ENCODE measurements at places on chromosomes 12 and 14. TPM values are rescaled to one million over a fixed set of nuclear protein-coding genes. Genes with fewer than 3 reads are reported as not detected.

DNA sequence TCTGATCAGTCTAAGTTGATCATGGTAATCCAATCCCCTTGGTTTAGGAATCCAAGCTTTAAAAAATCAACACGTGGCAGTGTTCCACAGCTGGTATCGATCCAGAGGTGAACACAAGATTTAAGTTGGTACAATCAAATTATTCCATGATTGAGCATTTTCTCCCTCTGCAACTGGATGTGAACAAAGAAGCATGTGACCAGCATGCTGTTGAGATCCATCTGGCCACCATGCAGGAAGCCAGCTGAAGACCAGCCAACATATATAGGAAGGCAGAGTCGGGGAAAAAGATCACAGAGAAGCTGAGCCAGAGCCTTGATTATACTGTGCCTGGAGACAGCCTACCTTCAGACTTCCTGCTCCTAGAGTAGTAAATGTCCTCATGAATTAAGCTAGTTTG, 158.3 kb downstream of the SEC23A start:
- DNase-seq: no peak

DNA sequence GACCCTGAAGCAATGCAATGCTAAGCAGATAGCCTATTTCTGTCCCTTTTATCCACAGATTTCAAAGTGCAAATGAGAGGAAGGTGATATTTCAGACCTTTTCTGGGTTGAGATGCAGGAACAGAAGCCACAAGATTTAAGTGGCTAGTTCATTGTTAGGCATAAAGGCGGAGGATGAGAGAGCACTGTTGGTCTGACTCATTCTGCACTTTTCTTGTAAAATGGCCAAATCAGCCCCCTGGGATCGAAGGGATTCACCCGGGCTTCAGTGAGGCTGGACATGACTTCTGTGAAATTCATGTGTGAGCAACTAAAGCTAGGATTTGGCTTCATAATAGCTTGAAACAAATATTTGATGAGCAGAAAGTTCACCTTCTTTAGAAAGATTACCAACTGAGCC, 101.9 kb upstream of the OVCH1 start:
- no peak for DNase-seq

GRCh38 chr12:64608901-64609535, 1.3 kb upstream of the RASSF3 start:
- DNase-seq: peak; percentile 63

DNA sequence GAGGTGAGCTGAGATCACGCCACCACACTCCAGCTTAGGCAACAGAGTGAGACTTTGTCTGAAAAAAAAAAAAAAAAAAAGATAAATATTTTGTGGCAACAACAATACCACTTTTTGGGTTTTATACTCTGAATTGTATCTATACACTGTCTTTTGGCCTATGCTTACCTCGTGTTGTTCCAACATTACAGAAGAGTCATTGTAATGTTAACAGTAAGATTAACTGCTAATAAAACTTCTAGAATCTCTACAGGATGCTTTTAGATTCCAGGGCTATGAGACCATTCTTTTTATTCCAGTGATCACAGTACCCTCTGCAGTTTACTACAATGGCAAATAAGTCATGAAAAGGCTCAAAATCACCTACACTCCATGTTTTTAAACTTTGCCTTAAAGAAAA, 11.6 kb downstream of the IFT81 start:
- no peak for DNase-seq

- no peak for DNase-seq
Observed at GRCh38 chr12:71655495-71655894, 8.2 kb downstream of the ZFC3H1 start.

DNA sequence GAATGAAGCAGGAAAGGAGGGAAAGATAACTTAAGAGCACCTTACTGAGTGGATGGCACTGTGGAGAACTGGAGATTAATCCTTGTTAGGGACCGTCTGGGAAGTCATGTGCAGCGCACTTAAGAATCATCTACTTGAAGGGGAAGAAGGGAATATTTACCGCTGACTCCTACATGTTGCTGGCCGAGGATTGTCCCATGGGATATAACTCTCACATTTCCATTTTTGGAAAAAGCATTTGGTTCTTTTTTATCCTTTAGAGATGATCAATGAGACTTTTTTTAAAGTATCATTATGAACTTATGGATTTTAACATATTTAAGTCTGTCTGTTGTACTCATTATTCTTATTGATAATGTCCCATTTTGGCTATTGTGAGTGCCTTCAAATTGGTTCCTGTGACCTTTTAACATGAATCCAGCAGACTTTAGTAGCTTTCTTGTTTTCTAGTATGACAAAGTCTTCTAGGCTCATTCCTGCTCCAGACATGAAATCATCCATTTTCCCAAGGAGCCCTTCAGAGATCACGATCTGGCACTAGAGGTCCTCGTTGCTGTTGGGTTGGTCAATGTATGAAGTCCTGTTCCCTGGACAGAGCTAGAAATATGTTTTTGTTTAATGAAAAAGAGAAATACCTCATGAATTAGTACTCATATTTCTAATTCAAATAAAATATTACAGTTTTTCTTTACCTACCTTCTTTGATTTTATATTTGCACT, 20.2 kb upstream of the FAM234B start:
- no peak for DNase-seq

- DNase-seq: no peak
Observed at GRCh38 chr14:54148251-54148650, 191.6 kb upstream of the BMP4 start.

- DNase-seq: no peak
Observed at GRCh38 chr12:53101931-53102781, 1.1 kb upstream of the SOAT2 start.

GRCh38 chr14:94056579-94057308, 24.3 kb downstream of the DDX24 start:
- peak; percentile 59 for DNase-seq

GRCh38 chr14:89085231-89085731, 260.8 kb downstream of the TTC8 start:
- DNase-seq: no peak

DNA sequence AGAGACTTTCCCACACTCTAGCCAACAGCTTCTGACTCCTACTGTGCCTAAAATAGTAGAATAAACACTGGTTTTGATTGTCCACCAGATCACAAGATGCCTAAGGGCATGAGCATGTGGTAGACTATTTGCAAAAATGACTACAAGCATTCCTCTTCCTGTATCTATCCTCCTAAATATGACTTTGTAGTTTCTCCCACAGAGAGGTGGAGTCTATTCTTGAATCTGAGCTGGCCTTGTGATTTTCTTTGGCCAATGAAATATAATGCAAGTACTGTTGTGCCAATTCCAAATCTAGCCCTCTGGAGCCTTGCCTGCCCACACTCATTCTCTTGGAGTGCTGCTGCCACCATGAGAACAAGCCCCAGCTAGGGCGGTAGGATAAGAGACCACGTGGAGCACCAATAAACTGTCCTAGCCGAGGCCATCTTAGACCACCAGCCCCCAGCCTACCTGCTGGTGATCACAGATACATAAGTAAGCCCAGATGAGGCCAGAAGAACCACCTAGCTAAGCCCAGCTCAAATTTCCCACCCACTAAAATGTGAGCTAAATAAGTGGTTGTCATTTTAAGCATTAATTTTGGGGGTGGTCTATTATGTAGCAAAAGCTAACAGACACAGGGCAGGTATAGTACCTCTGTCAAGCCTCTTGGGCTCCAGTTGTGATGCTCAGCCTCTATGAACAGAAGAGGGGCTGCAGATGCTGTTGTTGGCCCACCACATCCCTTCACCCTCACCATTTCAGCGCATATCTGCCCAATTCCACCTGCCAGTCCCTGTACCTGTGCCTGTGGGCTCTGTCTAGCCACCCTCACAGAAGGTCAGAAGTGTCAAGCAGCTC, 17.9 kb downstream of the ZFP36L1 start:
- DNase-seq: no peak

GRCh38 chr14:79734656-79735055, 476.6 kb downstream of the DIO2 start:
- no peak for DNase-seq

- DNase-seq: no peak
Observed at GRCh38 chr12:83408146-83408545, 721.4 kb downstream of the TMTC2 start.

SLC39A2 gene
- total RNA-seq: not detected

OVCH1 gene
- total RNA-seq: not detected

REM2 gene
- 0.21 TPM for total RNA-seq

TSFM gene
- total RNA-seq: 35.8 TPM

PLEKHD1 gene
- 0.13 TPM for total RNA-seq

DAD1 gene
- 130 TPM for total RNA-seq

RAD51AP1 gene
- total RNA-seq: 44.6 TPM

CCDC198 gene
- total RNA-seq: 0.21 TPM

LAG3 gene
- 45.2 TPM for total RNA-seq

Data from activated CD8-positive, alpha-beta T cell treated with anti-CD3 and anti-CD28 coated beads, Interleukin-2, amount 10 ng/mL, durations not matched to agents 7 days and 5 days (primary cell).